BJ (cell line): ENCODE measurements at places on chromosomes 7 and 10. TPM values are rescaled to one million over a fixed set of nuclear protein-coding genes. Genes with fewer than 3 reads are reported as not detected.

DNA sequence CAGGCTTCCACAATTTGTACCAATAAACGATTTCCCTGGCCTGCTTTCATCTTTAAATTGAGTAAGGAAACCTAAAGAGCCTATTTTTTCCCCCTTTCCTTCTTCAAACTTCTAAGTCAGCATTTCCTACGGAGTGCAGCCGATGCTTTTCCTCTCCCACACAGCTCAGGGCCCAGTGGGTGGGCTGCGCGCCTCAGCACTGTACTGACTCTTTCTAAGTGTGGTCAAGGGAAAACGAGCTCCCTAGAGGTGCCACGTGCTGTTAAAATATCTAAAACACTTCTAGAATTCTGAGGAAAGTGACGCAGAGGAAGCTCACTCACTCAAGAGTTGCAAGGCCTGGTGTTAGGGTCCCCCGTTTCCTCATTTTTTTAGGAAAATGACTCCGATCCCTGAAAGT is 29.0 kb downstream of the STEAP1B start:
- no peak for DNase-seq

DNA sequence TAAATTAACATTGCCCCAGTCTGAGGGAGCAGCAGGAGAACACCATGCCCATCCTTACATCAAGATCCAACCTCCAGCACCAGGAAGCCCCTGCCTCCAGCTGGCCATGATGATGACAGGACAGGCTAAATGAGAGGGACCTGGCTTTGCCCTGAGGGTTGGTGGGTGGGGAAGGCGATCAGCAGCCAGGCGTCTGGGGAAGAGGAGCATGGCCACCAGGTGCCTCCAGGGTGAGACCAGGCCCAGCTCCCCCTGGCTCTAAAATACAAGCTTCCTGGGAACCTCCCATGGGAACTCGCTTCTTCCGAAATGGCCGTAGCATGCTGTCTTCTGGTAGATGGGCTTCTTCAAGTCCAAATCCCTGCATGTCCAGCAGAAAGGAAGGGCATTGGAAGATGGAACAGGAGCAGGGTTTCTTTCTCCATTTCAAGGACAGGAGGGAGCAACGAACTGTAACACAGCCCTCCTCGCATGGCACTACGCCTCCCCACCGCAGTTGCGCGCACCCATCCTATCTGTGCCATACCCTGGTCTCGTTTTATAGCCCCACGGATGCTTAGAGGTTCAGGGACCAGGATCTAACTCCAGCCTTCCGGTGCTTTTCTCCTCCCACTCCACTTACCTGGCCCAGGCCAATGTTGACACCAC is 15.8 kb downstream of the MAT1A start:
- DNase-seq: no peak

Gene BAIAP2L1
- polyA plus RNA-seq: 8.8 and 11.4 TPM in 2 replicates

DNA sequence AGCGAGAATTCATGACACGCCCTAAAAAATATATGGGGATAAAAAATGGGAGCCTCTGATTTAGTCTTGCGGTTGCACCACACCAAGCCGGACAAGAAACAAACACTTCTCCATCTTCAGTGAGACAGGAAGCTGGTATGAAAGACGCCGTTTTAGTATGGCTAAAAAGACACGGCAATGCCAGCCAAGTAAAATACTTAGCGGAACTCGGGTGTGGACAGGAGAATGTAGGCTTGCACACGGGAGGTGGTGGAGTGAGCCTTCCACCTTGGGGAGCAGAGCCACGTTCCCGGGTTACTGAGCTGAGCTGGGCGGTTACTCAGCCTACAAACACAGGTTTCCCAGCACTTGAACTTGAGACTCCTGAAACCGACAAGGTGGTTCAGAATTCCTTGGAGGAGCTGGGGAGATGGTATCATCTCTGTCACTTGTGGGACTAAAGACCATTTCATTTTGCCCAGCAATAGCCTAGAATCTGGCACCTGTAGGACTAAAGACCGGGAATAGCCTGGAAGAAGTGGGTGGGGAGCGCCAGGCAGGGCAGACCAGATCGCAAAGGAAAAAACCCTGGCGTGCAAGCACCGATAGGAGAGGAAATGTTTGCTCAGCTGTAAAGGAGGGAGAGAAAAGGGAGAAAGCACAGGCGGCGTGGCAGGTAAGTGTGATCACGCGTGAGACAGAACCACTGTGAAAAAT is 34.8 kb upstream of the SEPHS1 start:
- no peak for DNase-seq

GRCh38 chr10:23337616-23338015 is 7.0 kb downstream of the C10orf67 start:
- no peak for DNase-seq

Gene CASTOR2
- polyA plus RNA-seq: 3.0 and 5.7 TPM in 2 replicates

Gene TBRG4
- 55.0 and 75.5 TPM in 2 replicates for polyA plus RNA-seq
